ENCODE measurements at places on chromosomes 12 and 14.

- no peak for DNase-seq
Observed at GRCh38 chr14:77489041-77489440, 9.6 kb downstream of the ISM2 start.

GRCh38 chr12:55736780-55737580, 5.9 kb upstream of the GDF11 start:
- no peak for DNase-seq

DNA sequence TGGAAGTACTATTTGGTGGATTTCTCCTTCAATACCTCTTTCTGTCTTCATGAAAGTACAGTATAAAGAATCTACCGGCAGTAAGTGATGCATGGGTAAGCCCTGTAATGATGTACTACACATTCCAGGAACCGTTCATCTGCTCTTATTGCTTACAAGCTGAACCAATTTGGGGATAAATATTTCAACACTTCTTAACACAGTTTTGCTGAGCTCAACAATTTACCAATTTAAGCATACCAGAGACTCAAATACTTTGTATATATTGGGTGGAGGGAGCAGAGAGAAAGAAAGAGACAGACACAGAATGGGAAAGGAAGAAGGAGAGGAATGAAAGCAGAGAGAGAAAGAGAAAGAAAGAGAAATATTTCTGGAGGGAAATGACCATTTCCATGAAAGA, 821.1 kb upstream of the FLRT2 start:
- DNase-seq: no peak

GRCh38 chr14:19902409-19902808, 18.0 kb upstream of the OR4K5 start:
- no peak for DNase-seq

DNA sequence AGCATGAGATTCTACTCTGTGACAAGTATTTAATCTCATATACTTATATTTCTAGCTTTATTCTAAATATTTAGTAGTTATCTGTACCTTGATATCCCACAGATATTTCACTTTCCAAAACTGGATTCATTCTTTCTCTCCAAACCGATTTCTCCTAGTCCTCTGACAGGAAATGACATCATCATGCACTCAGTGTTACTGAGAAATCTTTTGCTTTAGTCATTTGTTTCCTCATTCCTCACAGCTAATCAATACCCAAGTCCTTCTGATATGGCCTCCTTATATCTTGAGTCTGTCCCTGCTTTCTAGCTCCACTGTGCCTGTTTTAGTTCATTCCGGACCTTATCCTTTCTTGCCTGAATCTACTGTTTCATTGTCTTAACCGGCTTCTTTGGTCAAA, 39.4 kb upstream of the E2F7 start:
- no peak for DNase-seq

GRCh38 chr14:52068615-52069306, at the start of gene NID2:
Gene NID2 (minus strand): TSS chr14:52069059. CDS start chr14:52068994, 65 bp downstream.
- no peak for DNase-seq

- DNase-seq: no peak
Observed at GRCh38 chr14:39734306-39734705, 302.1 kb upstream of the FBXO33 start.

- no peak for DNase-seq
Observed at GRCh38 chr14:76891391-76891790, 65.2 kb downstream of the LRRC74A start.

- no peak for DNase-seq
Observed at GRCh38 chr12:45688183-45688582, 41.3 kb upstream of the ARID2 start.

GRCh38 chr14:79448960-79449359, 762.3 kb downstream of the DIO2 start:
- no peak for DNase-seq

GRCh38 chr12:108305991-108306501, 33.1 kb downstream of the CMKLR1 start:
- no peak for DNase-seq

DNA sequence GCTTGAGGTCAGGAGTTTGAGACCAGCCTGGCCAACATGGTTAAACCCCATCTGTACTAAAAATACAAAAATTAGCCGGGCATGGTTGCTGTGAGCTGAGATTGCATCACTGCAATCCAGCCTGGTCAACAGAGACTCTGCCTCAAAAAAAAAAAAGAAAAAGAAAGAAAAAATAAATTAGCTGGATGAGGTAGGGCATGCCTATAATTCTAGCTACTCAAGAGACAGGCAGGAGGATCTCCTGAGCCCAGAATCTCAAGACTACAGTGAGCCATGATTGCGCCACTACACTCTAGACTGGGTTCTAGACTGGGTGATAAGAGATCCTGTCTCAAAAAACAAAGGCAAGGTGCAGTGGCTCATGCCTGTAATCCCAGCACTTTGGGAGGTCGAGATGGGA, 16.9 kb downstream of the PPP4R3A start:
- no peak for DNase-seq
